ENCODE measurements at places on chromosomes 2 and 18.
A peak's percentile ranks its signal among the peaks of the same experiment; 100 is the strongest.

DNA sequence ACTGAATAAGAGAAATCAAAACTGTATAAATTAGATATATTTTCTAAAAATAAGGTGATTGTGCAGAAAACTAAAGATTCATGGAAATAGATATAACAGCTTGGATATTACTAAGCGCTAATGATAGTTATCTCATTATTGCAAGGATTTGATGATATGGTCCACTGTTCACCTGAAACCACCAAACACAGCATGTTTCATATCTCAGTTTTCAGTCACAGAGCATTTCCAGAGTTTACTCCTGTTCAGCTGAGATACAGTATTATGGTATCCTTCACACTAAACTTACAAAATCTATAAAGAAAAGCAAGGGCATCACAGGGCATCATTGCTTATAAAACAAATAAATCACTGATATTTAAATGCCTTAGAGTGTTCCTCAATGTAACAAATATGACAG lies 591.6 kb downstream of the ERBB4 start:
- no peak for DNase-seq

DNA sequence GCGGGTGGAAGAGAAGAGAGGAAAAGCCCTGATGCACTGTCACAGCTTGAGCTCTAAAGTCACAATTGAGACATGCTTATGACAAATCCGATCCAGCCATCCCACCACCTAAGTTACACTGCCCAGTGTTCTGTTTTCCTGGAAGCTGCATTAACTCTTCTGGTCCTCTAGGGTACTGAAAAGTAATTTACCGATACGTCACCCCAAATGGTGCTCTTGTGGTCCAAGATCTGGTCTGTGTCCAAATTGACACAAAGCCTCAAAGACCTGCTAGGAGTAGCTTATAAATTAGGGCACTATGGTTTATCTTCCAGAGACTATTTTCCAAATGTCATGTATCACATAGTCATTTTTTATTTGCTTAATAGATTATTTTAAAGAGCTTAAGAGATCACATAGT lies 186.7 kb upstream of the ETAA1 start:
- no peak for DNase-seq

DNA sequence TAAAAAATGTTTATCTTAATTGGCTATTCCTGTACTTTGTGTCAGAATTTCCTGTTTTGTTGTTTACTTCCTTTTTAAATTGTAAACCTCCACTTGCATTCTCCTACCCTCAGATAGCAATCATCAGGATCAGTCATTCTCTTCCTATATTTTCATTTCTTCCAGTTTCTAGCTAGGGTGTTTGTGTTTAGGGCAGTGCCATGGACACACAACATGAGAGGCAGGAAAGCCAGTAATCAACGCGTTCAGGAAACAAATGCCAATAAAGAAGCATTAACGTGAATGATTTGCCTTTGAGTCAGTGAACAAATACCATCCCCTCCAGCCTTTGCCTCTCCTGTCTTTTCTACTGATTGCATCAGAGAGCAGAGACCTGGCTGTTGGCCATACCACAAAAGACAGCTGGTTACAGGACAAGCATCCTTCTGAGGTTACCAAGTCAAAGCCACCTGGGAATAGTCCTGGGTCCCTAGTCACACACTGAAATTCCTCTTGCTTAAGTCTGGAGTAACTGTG lies 56.7 kb upstream of the FHL2 start:
- DNase-seq: peak; percentile 78

DNA sequence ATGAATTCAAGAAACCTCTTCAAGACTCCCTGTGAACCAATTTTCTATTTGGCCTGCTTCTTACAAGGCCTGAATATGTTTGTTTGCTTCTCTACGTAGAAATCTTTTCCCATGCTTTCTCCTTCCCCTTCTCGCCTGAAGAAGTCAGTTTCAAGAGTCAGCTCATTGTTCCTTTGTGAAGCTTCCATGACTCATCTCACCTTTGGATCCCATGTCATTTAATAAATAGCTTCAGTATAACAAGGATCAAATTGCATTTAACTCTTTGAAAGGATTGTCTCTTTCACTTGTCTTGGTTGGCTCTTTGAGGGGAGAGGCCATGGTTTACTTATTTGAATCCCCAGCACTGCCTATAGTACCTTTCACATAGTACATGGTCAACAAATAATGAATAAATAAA lies 28.4 kb downstream of the CPS1 start:
- no peak for DNase-seq

DNA sequence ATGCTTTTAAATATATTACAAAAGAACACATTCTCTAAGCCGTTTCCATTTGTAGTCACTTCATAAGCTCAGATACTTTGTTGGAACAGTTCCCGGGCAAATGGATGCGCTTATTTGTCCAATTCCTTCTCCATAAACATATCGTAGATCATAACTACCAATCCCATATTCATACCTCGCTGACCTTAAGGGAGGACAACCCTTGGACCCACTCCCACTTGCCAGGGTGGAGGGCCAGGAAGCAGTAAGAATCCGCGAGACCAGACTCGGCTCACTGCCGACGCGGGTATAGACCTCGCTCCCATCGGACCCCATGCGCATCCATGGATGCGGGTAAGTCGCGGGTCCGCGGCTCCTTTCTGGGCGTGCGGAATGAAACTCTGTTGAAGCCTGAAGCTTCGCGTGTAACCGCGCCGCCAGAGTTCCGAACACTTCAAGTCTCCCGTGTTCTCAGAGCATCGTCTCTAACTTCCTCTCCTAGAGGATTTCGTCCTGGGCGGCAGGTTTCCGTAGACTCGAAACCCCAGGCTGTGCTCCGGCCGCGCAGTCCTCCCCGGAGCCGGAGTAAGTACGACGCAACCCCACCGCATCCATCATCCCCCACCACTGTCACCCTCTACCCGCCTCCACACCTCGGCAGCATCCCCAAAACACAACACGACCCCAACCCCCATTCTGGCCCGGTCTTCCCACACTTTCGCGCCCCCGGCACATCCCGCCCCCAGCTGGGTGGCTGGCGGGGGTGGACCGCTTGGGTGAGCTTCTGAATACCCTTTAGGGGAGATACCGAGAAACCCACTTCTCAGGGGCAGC lies 1.1 kb downstream of the DSC3 start:
- no peak for DNase-seq
